Kasumi-1 (cell line): ENCODE measurements at places on chromosomes 4 and X.

DNA sequence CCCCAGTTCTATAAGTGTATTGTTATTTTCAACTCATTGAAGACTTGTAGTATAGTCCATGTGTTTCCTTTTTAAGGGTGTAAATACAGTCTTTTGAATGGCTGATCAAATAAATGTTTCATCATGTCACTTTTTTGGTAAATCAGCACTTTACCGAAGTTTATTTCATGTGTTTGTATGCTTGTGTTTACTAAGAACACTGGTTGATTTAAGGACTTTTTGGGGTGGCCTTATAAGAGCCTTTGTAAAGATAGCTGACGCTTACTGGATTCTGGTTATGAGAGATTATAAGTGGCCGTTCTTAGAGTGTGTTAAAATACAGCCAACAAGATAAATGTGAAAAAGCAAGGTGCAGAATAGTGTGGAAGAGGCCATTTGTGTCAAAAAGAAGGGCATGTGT lies 2.6 kb downstream of the UBE2K start:
- no peak for DNase-seq

GRCh38 chrX:15114743-15115566 lies 154.9 kb downstream of the ASB9 start:
- DNase-seq = no peak

DNA sequence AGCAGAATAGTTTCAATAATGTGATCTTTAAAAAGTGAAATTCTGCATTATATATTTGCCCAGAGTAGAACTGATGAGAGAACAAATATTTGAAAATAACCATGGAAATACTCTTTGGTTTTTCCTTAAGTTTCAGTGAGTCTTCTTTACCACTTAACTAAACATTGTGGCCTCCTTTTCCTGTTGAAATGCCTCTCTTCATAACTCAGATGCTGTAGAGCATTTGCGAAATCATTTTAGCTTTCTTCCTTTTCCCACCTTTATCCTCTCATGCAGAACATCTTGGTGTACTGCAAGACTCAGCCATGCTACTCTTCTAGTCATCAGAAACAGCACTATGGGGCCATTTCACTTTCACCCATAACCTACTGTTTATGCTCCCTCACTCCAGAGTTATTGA lies 48.2 kb downstream of the CASK start:
- no peak for DNase-seq

GRCh38 chr4:109469915-109470314 lies 36.3 kb downstream of the SEC24B start:
- DNase-seq = no peak

DNA sequence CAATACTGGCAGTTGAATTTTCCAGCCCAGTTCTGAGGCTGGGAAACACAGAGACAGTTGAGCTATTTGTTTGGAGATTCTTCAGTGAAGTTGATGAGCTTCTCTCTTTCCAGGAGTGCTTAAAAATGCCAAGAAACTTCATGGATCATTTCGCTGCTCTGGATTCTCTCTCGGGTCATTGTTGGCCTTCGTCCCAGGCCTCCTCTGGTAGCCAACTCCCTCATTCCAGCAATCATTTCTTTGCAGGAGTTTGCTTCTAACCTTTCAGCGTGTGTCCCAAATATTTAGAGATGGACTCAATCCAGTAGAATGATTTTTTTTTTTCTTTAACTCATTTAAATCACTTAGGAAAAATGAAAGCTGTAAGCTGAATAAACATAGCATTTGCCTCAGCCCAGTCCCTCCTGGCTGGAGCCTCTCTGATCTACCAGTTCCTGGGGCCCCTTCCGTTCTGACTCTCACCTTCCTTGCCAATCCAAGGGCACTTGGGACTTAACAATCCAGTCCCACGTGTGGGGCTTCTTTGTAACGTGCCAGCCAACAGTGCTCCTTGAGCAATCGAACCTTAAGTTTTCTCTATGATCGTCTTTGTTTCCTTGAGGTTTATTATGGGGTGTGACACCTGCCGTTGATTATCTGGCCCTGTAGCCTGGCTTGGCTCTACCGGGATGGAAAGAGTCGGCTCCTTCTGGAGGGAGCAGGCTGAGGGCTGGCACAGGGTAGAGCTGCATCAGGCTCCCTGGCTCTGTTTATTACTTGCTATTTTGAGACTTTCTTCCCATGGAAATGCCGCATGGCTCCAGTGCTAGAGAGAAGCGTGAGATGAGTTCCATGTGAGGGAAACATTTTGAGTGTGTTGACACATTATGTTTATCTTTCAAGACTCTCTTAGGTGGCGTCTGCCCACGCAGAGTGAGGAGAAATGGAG lies 80.4 kb upstream of the GPC4 start:
- DNase-seq = no peak
